Stimulated activated CD4-positive, alpha-beta T cell treated with anti-CD3 and anti-CD28 coated beads, Interleukin-1b, Interleukin-23, amount 100 ng/mL, for 1 hour (primary cell): ENCODE measurements at places on chromosomes 12 and 14.

DNA sequence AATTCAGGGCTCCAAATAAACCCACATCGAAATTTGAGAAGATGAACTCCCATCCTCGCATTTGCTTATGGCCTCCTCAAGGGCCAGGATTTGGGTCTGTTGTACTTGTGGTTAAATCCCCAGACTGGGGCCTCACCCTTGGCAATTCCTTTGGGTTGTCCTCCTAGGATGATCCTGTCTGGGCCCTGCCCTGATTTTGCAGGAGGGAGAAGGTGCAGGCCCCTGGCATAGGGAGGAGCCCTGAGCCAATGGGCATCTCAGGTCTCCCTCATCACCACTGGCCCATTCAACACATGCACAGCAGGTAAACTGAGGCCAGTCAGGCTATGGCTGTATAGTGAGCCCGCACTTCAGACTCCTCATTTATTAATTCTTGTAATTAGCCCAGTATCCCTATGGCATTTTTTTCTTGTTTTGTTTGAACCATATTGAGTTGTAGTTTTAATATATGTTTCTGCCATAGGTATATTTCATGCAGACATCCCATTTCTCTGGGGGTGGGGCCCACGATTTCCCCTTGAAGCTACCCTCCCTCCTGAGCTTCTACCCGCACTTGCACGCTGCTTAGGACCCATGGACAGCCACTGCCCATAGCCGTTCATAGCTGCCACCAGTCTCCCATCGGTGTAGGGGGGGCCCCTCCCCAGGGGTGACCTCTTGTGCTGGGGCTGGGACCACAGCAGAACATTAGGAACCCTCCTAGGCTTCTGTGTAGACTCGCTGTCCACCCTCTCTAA, 67.1 kb upstream of the DDX11 start:
- DNase-seq: no peak

- DNase-seq: no peak
Measured at GRCh38 chr12:131120831-131121271, 167.1 kb downstream of the ADGRD1 start.

GRCh38 chr12:120257041-120257821, 8.3 kb downstream of the PXN start:
- no peak for DNase-seq

DNA sequence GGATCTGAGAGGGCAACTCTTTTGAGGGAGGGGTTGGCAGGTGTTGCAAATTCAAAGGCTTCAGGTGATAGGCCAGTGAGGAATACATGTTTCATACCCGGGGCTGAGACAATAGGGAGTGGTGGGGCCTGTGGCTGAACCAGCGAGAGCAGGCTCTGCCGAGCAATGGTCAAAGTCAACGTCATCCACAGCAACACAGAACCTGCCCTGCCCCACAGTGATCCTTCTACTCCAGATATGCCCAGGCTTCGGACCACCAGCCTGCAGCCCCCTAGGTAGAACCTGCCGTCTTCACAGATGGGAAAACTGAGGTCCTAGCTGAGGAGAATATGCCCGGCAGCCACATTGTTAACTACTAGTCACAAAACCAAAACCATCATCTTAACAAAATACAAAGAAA, 4.1 kb downstream of the SERPINA1 start:
- no peak for DNase-seq
